CD4-positive, alpha-beta T cell treated with Interleukin-17A for 4 hours (primary cell): ENCODE measurements at places on chromosomes 7 and 10.

DNA sequence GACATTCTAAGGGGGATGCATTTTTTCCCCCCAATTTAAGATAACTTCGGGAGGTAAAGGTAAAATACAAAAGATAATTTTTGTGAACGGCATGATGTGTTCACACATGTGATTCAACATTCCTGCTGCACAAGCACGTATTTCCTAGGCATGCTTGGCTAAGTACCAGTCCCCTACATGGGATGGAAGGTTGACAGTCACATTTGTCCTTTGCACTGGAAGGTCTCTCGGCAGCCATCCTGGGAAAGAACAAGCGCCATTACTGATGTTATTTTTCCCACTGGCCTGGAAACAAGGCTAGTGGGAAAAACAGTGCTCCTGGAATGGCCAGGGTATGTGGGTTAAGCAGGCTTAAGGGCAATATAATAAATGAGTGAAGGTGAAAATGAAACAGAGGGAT, 276.2 kb upstream of the AOAH start:
- no peak for DNase-seq

DNA sequence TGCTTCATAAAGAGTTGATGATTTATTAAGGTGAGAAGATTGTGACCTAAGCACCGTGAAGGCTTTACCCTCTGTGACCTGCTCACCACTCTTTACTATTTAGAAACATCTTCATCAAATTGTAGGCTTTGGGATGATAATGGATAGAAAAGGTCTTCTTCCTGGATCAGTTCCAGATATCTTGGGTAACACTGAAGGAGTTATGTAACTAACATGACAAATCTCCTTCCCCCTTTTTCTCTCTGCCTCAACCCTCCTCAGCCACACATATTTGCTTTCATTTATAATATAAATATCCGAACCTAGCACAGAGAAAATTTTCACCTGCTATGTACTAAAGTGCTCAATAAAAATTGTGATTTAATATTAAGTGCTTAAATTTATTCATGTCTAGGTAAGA, 151.5 kb downstream of the FRMD4A start:
- no peak for DNase-seq

DNA sequence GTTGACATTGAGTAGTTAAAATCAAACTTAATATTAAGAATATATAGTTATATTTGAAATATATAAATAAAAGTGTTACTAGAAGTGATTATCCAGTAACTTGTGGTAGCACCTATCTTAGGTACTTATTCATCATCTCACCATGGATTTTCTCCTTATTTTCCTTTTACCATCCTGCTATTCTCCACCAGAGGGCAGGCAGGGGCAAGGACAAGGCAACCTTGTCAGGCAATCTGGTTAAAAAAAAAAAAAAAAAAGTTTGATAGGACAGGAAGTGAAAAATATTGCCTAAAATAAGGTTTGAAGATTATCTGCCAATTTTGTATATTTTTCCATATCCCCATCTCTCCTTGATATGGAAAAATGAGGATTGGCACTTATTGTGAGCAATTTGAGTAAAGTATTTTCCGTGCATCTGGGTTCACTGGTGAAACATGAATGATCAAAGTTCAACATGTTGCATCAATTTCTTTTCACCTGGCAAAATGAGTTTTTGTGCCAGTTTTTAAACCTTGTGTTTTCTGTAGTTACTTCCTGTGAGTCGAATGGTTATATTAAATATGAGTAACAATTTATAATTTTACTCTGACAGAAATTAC, 256.7 kb downstream of the AGMO start:
- no peak for DNase-seq

DNA sequence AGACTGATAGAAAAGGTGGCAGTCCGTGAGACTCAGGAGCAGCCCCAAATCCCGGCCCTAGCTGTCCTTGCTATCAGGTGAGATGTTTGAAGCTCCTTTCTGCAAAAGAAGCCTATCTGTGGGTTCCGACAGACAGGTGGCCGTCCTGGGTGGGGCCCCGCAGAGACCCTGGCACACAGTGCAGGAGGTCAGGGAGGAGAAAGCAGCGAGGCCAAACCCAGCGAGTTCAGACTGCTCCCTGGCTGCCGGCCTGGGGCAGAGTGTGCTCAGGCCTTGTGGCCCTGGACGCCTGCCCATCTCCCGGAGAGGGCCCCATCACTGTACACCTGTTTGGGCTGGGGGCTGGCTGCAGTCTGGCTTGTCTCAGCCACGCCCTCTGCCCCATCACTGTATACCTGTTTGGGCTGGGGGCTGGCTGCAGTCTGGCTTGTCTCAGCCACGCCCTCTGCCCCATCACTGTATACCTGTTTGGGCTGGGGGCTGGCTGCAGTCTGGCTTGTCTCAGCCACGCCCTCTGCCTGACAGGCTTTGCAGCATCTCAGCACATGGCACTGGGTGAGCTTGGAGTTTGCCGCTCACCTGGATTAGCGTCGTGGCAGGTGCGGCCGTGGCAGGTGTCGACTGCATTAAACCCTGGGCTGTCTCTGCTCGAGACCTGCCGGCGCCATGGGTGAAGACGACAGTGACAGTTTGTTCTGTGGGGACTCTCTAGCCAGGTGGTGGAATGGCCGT, 11.8 kb upstream of the PRKAR1B start:
- DNase-seq, result no peak

- DNase-seq, result no peak
Measured at GRCh38 chr7:70325509-70326101, 727.3 kb downstream of the AUTS2 start.

- no peak for DNase-seq
Measured at GRCh38 chr7:100949227-100949932, at the start of gene MUC3A. TSS of gene MUC3A (plus strand) at chr7:100949534. CDS start at chr7:100949625, 91 bp downstream.

DNA sequence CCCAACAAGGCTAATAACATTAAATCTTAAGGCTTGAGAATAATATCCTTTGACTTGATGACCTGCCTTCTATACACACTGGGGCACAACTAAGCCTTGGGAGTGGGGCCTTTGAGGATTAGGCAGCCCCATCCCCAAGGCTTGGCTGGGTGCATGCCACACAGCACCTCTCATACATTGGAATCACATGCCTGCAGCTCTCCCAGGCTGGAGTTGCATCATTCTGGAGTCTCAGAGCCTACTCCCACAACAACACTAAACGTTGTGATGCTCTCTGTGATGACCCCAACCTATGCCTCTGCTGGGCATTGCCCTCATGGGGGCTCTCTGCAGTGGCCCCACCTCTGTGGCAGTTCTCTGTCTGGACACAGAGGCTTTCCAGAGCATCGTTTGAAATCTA, 31.9 kb upstream of the SGCE start:
- DNase-seq, result no peak

DNA sequence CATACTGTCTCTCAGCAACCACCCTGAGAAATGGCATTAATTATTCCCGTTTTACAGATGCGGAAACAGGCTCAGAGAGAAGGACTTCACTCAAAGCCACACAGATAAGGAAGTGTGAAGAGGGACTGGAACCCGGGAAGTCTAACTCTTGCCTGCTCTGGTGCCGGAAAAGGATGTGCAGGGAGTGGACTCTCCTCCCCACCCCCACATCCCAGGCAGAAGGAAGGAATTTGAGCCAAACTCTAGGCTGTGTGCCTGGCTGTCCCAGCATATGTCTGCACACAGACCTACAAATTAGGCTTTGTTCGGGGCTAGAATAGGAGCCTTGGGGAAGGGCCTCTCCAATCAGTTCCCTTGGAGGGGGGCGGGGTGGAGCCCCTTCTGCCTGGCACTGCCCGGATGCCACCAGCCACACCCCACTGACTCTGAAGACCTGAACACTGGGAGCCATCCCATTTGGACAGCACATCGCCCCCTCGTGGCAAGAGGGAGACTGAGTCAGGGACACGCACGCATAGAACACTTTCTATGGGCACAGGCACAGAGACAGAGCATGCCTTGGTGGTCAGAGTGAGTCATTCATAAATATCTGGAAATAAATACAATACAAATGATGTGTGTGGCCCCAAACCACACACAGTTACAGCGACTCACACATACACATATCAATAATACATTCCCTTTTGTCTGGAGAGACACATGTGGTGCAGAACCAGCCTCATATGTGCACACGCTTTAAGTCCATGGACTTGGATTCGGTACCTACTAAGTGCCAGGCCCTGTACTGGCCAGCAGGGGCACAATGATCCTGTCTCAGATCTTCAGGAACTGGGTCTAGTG, 13.1 kb downstream of the LZTS2 start:
- DNase-seq, result peak; percentile 85

DNA sequence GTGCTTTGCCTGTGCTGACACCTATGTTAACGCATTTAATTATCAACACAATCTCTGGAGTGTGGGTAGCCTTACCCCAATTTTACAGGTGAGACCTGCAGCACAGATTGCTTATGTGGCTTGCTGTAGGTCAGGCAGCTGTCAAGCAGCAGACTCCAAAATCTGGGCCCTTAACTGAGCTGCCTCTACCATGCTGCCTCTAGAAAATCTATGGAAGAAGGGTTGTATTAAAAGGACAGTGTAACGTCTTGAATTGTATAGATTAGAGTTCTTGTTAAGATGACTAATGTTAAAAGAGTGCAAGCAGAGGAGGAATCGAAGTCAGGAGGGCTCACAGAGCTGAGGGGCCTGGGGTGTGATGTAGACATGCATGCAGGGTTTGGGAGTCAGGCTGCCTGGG, 1.2 kb upstream of the PON3 start:
- no peak for DNase-seq

GRCh38 chr7:155412416-155413253, 45.3 kb upstream of the EN2 start:
- DNase-seq, result peak; percentile 41

DNA sequence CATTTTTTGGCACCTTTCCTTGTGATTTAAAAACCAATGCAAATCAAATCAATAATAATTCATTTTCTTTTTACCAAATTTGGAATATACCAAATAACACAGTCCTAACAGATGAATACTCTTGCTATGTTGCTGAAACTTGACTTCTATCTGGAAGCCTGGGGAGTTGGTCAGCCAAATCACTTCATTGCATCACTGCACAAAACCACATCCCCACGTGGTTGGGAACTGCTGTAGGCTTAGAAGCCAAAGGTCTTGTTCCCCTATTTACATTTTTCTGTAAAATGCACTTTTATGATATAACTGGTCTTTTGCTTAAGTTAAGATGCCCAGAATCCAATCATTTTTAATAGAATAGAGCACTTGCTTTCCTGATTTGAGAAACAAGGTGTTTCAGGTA, 15.2 kb downstream of the GPR85 start:
- DNase-seq, result no peak

GRCh38 chr10:29169021-29169420, 119.8 kb upstream of the LYZL1 start:
- no peak for DNase-seq

GRCh38 chr10:105844241-105844640, 1203.2 kb downstream of the SORCS3 start:
- DNase-seq, result no peak

DNA sequence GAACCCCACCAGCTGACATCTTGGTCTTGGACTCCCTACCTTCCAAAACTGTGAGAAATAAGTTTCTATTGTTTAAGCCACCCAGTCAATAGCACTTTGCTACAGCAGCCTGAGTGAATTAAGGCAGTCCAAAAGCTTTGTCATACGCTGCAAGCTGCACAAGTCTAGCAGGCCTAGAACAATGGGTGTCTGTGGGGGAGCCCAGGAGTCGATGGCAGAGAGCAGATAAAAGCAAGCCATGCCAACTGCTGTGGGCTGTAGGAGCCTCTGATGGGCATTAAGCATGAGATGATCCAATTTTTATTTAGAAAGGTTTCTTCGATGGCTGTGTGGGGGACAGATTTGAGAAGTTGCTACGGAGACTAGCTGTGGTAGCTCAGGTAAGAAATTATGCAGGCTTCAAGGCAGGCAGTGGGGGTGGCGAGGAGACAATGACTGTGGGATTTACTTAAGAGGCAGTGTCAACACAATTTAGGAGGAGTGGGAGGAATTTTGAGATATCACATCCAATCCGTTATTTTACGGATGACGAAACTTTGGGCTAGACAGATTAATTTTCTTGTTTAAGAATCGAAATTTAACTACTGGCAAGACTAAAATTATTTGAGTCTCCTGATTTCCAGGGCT, 110.4 kb downstream of the NRCAM start:
- DNase-seq, result no peak

DNA sequence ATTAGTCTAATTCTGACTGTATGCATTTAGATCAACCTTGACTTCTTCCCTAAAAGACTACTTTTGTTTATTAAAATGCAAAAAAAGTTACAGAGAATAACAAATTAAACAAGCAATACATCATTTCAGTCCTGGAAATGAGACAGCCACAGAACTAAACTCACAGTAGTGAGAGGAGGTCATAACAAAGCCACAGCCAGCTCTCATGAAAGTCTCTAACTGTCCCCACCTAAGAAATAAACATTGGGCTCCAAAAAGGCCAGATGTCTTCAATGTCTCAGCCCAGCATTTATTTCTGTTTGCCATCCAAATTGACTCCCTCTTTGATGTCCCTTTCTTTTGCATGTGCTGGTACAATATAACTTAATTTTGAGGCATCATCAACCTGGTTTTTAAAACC, 74.4 kb downstream of the NHLRC2 start:
- no peak for DNase-seq

GRCh38 chr10:34758447-34758996, 56.6 kb downstream of the PARD3 start:
- DNase-seq, result no peak

DNA sequence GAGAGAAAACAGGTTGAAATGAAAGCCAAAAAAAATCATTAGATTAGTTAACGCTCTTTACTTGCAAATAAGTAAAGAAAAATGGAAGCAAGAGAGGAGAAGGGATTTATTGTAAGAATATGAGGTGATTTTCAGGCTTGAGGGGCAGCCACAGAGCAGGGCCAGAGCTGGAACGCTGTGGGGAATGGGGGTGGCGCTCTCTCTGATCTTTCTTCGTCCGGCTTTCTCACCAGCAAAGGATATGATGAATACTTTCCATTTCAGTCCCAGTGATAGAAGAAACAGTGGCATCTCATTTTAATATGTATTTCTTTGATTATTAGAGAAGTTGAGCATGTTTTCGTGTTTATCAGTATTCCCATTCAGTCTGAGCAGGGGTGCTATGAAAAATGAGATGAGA, 112.2 kb downstream of the SKIDA1 start:
- no peak for DNase-seq

DNA sequence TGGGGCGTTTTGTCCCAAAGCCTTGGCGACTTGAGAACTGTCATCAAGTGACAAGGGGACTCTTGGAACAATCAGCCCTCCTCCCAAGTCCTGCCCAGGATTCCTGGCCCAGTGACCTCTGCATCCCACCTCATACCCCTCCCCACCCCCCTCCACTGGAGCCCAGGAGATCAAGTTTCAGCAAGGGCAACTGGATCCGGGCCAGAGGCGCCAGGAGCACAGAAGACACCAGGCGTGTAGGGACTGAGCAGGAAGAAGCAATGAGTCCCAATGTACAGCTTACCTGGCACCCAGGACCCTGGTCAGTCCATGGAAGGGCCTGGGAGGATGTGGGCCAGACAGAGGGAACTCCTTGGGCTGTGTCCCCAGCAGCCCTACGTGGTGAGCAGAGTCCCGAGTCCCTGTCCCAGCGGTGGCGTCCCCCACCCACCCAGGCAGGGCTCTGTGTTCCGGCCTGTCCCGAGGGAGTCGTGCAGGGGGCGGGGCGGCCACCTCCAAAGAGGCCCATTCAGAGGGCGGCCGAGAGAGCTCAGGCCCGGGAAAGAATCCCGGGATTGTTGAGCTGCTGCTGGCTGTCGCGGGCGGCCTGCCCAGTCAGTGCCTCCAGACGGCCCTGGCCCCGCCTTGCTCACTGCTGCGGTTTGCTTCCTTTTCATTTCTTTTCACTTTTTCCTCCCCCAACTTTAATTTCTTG, 254.1 kb downstream of the TNS3 start:
- DNase-seq, result no peak
